Sigmoid colon (tissue), 7 donors: ENCODE measurements at places on chromosomes 7 and 10. TPM values are rescaled to one million over a fixed set of nuclear protein-coding genes. Genes with fewer than 3 reads are reported as not detected.
A peak's percentile ranks its signal among the peaks of the same experiment; 100 is the strongest.

DNA sequence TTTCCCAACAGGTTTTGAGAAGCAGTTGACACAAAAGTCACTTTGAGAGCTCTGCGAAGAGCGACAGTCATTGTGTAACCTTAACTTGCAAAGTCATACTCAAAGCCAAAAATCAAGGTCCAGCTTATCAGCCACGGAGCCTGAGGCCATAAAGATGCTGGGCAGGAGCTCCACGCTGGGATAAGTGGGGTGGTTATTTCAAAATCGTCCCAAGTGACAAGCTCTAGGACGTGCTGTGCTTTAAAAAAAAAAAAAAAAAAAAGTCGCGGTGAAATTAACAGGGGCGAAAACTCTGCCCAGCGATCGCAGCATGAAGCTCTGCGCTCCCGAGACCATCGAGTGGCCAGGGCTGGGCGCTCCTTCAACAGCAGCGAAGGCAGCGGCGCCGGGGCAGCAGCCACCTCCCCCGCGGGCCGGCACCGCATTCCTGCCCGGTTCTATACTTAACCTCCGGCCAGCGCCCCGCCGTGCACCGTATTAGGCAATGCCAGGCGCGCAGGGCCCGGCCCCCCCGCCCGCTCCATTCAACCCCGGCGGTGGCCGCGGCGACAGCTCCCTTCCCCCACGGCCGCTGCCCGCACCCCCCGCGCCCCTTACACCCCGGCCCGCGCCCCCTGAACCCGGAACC, 657 bp downstream of the HACD1 start:
- peak; percentile 90 for DNase-seq

- DNase-seq, result no peak
Observed at GRCh38 chr10:4191894-4192293, 406.9 kb upstream of the KLF6 start.

Gene STEAP4
- 0.23 TPM for polyA plus RNA-seq

GRCh38 chr7:47952224-47952623, 4.0 kb upstream of the PKD1L1 start:
- no peak for DNase-seq

Gene CCDC136
- not detected for polyA plus RNA-seq

Gene GLCCI1
- polyA plus RNA-seq, result 1.4 TPM

Gene MYO3A
- 0.54 TPM for polyA plus RNA-seq
